ENCODE measurements at places on chromosomes 7 and 10.

- no peak for DNase-seq
These were observed 166.8 kb downstream of the ETV1 start for GRCh38 chr7:13822678-13823077.

DNA sequence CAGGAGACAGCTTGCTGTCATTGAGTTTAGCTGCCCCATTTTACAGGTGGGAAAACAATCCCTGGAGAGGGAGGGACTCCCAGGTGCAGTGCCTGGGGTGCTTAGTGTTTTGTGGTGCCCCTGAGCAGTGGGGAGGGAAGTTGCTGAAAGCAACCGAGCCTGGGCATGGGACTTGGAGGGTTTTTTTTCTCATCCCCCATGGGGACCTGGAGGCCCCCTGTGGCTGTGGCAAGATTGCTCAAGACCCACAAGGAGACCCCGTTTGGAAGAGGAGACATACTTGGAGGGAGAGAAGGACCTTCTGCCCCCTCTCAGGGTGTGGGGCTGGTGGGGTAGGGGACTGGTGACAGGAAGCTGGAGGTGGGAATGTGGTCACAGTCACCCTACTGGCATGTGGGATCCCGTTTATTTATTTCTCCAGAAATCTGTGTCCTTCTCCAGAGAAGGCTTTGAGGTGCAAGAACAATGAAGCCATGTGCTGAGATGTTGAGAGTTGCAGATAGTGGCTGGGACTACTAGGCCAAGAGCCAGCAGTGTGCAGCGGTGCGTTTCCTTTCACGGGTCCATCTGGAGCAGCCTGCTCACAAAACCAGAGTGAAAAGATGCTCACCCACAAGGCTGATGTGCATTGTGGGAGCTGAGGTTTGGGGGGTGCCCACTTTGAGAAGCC is 21.5 kb downstream of the ZMIZ1 start:
- DNase-seq = no peak

DNA sequence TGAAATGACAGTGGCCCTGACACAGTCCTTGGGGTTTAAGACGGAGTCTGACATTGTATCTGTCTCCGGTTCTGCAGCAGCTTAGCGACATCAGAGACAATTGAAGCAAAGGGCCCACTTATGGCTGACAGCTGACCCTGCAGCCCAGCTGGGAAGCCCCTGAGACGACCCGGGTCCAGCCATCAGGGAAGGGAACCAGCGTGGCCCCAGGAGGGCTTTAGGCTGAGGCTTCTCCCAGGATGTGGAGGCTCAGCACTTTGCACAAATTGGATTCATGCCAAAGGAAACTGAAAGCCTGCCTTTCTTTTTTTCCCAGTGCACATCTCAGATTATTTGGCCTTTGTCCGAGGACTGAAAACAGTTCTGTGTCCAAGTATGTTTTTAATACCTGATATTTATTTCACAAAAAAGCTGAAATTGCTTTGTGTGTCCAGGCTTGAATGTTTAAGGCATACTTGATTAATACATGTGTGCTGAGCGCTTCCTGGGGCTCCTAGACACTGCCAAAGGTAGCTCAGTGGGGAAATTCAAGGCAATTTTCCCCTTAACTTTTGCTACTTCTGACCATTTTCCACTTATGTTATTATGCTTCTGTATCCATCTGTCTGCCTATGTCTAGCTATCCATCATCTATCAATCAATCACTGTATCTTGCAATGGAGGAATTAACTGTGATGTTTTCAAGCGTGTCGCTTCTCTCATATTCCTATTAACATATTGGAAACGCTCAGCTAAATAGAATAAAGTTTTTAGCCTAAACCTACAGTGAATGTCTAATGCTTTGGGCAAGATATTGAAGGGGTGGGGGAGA is 34.8 kb downstream of the KLF6 start:
- no peak for DNase-seq

GRCh38 chr7:96076350-96076707 is 245.6 kb downstream of the SLC25A13 start:
- no peak for DNase-seq

GRCh38 chr7:32092346-32092745 is 22.1 kb upstream of the PDE1C start:
- DNase-seq = no peak

Measured in CD4-positive, CD25-positive, alpha-beta regulatory T cell (primary cell).